ENCODE measurements at places on chromosomes 1 and 21. TPM values are rescaled to one million over a fixed set of nuclear protein-coding genes. Genes with fewer than 3 reads are reported as not detected.

- no peak for DNase-seq
These were observed 14.7 kb downstream of the GREM2 start for GRCh38 chr1:240597153-240597745.

DNA sequence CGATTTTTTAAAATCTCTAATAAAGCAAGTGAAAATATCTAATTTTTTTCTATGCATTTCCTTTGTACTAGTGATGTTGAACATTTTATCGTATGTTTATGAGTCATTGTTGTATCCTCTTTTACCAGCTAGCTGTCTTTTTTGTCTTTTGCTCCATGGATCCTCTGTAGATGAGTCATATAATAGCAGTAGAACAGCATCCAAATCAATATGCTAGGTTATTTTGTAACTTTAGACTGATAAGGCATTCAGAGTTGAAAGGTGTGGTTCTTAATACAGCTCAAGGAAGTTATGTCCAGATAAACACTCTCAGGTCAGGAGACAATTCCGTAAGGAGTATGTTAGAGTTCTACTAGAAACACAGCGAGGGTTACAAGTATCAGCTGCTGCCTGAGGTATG, 31.9 kb downstream of the MAP10 start:
- no peak for DNase-seq

EFNA1 gene
- total RNA-seq: 107 TPM

- DNase-seq: no peak
These were observed 58.8 kb downstream of the WARS2 start for GRCh38 chr1:119081700-119082099.

Data from endothelial cell of umbilical vein (primary cell).